ENCODE measurements at places on chromosomes 1 and 21. TPM values are rescaled to one million over a fixed set of nuclear protein-coding genes. Genes with fewer than 3 reads are reported as not detected.

C8B gene
- total RNA-seq = not detected

GRCh38 chr1:24898152-24898908, 31.7 kb downstream of the RUNX3 start:
- peak; percentile 49 for ATAC-seq

DNA sequence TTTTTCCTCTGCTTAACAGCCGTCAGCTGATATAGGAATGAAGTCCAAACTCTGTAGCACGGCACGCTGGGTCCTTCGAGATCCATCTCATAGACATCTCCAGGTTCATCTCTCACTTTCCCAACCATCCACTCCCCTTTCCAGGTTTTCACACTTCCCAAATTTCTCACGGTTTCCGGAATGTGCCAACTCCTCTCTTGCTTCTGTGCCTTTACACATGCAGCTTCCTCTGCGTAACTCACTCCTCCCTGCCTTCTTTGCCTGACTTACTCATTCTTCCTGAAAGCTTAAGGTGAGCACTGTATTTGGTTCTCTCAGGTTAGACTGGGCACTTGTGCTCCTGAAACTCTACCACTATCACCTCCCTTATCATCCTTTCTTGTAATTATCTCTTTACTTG, 168.4 kb downstream of the PCNX2 start:
- ATAC-seq = peak; percentile 56

CYP4Z1 gene
- 0.72 TPM for total RNA-seq

- no peak for ATAC-seq
Observed at GRCh38 chr1:184520336-184520735, 133.5 kb downstream of the C1orf21 start.

GRCh38 chr1:156001662-156002171, 19.0 kb downstream of the SSR2 start:
- ATAC-seq = no peak

TNFSF18 gene
- total RNA-seq = 2.0 TPM

TRAF5 gene
- total RNA-seq = 2.8 TPM

DNA sequence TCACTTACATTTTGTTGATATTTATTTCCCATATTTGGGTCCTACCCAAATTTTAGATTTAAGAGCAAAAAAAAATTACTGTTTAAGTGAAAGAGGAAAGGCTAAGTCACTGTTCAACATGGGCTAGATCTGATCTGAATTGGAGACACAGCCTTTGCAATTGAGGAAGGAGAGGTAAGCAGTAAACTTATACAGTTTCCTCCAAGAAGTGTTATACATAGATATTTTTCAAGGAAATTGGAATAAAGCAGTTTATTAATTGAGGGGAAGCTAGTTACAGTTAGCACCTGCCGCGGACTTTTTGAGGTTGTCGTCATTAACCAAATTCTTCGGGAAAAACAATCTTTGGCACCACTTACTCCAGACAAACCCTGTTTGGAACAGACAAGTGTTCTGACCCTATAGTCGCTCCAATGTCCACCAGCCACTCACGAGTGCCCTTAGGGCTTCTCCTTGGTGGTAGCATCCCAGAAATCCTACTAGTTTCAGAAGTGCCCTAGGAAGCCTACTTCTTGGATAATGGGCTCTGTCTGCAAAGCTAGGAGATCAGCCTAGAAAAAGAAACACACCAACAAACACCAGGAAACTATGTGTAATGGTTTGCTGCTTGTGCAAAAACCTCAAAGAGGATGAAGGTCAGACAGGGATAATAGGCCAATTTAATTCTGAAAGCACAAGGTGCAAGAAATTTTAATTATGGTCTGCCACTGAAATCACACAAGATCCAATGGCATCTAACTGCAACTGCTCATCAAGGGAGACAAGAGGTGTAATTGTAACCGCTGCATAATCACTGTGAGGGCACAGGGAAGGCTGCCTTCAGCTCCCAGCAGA, 2.5 kb downstream of the WLS start:
- ATAC-seq = no peak

- no peak for ATAC-seq
Observed at GRCh38 chr1:59138402-59138801, 158.5 kb upstream of the FGGY start.
